Lower lobe of right lung (tissue), 2 donors: ENCODE measurements at places on chromosomes 1 and 21. TPM values are rescaled to one million over a fixed set of nuclear protein-coding genes. Genes with fewer than 3 reads are reported as not detected.
A peak's percentile ranks its signal among the peaks of the same experiment; 100 is the strongest.

DNA sequence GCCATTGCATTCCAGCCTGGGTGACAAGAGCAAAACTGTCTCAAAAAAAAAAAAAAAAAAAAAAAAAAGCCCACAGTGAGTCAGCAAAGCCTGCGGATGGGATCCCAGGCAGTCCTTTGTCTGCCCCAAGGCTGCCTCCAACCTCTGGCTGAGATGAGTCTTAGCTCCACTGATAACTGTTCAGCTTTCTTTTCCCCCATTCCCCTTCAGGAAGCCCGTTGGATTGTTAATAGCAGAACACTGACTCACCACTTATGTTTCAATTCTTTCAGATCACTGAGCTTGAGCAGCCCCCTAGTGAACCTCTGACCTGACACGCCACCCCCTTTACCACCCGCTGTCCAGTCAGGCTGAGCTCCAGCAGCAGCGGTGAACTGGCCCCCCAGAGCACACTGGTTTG lies 57.5 kb downstream of the ERG start:
- no peak overlapping the region for H3K27ac ChIP-seq
- H3K4me3 ChIP-seq = no peak overlapping the region
- peaks cover 41% of the 10 kb centered on the region for H3K4me1 ChIP-seq

- H3K36me3 ChIP-seq = no peaks in the 10 kb centered on the region
- H3K4me1 ChIP-seq = no peaks in the 10 kb centered on the region
- DNase-seq = no peak
- H3K4me3 ChIP-seq = no peak overlapping the region
- no peaks in the 10 kb centered on the region for H3K27me3 ChIP-seq
- no peak overlapping the region for H3K27ac ChIP-seq
Measured at GRCh38 chr21:35641271-35642016, 418.9 kb downstream of the SETD4 start.

GRCh38 chr1:30905916-30906620 lies 2.5 kb downstream of the SDC3 start:
- H3K4me3 ChIP-seq = no peak overlapping the region
- H3K27ac ChIP-seq = no peak overlapping the region
- peak; percentile 38 for DNase-seq
- H3K4me1 ChIP-seq = peaks cover 66% of the 10 kb centered on the region

DNA sequence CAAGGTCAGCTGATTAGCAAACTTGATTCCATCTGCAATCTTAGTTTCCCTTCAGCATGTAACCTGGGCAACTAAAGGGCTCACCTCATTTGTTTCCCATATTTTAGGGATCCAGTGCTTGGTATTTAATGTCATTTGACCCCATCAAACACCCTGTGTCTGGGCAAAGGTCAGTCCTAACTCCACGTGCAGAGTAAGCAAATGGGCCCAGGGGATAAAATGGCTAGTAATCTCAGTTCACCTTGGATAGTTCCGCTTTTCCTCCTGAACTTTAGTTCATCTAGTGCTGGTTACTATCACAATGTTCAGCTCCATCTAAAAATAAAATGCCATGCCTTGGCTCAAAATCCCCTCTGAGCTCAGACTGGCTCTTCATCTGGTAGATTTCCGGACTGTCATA lies 19.5 kb downstream of the PRKAB2 start:
- no peak for DNase-seq
- no peaks in the 10 kb centered on the region for H3K4me1 ChIP-seq
- H3K36me3 ChIP-seq = peaks cover 30% of the 10 kb centered on the region

DNA sequence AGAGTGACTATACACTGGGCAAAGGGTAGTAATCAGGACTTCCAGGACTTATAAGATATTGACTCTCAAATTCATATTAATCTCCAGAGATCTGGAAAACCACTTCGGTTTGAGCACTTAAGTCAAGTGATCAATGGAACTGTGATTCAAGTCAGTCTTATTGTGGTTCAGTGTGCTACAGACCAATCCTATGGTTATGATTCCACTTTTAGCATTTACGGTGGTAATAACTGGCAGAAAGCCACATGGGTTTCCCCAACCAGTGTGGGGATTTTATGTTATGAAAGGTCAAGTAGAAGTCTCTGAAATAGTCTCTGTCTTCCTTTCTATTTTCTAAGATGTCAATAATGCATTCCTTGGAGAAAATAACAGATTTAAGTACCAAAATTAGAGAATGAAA lies 151.3 kb upstream of the NEGR1 start:
- DNase-seq = no peak
- no peaks in the 10 kb centered on the region for H3K36me3 ChIP-seq
- H3K27me3 ChIP-seq = no peaks in the 10 kb centered on the region
- H3K4me1 ChIP-seq = no peaks in the 10 kb centered on the region
- H3K4me3 ChIP-seq = no peak overlapping the region

GRCh38 chr1:224300346-224300745 lies 29.6 kb downstream of the NVL start:
- peaks cover under 1% of the 10 kb centered on the region for H3K4me1 ChIP-seq
- peaks cover 100% of the 10 kb centered on the region for H3K36me3 ChIP-seq
- no peak for DNase-seq
- no peaks in the 10 kb centered on the region for H3K27me3 ChIP-seq

- H3K27ac ChIP-seq = no peak overlapping the region
- H3K36me3 ChIP-seq = no peaks in the 10 kb centered on the region
- H3K4me1 ChIP-seq = no peaks in the 10 kb centered on the region
- H3K4me3 ChIP-seq = no peak overlapping the region
- H3K27me3 ChIP-seq = no peaks in the 10 kb centered on the region
- no peak for DNase-seq
Measured at GRCh38 chr1:216849146-216849545, 125.9 kb upstream of the ESRRG start.

- no peak overlapping the region for H3K4me3 ChIP-seq
- no peak overlapping the region for H3K27ac ChIP-seq
- no peak for DNase-seq
Measured at GRCh38 chr21:15748586-15748985, 18.8 kb downstream of the USP25 start.

- no peak overlapping the region for H3K4me3 ChIP-seq
- DNase-seq = no peak
- no peaks in the 10 kb centered on the region for H3K36me3 ChIP-seq
- no peaks in the 10 kb centered on the region for H3K4me1 ChIP-seq
Measured at GRCh38 chr1:217373761-217374701, 256.9 kb downstream of the GPATCH2 start.

The BTG2 gene
- total RNA-seq = 96.7 TPM

GRCh38 chr1:30974536-30974935 lies 66.0 kb upstream of the SDC3 start:
- no peak overlapping the region for H3K4me3 ChIP-seq
- H3K27ac ChIP-seq = no peak overlapping the region
- H3K4me1 ChIP-seq = peaks cover 25% of the 10 kb centered on the region
- no peak for DNase-seq

The HUNK gene
- total RNA-seq = 1.9 TPM

- H3K27me3 ChIP-seq = no peaks in the 10 kb centered on the region
- H3K27ac ChIP-seq = no peak overlapping the region
- DNase-seq = no peak
- no peak overlapping the region for H3K4me3 ChIP-seq
- H3K4me1 ChIP-seq = peaks cover 14% of the 10 kb centered on the region
Measured at GRCh38 chr1:170067253-170067819, 7.2 kb downstream of the KIFAP3 start.

- H3K36me3 ChIP-seq = no peaks in the 10 kb centered on the region
- no peak for DNase-seq
- no peaks in the 10 kb centered on the region for H3K4me1 ChIP-seq
- peaks cover 4% of the 10 kb centered on the region for H3K27me3 ChIP-seq
- H3K4me3 ChIP-seq = no peak overlapping the region
Measured at GRCh38 chr1:206125346-206125745, 8.2 kb upstream of the AVPR1B start.

DNA sequence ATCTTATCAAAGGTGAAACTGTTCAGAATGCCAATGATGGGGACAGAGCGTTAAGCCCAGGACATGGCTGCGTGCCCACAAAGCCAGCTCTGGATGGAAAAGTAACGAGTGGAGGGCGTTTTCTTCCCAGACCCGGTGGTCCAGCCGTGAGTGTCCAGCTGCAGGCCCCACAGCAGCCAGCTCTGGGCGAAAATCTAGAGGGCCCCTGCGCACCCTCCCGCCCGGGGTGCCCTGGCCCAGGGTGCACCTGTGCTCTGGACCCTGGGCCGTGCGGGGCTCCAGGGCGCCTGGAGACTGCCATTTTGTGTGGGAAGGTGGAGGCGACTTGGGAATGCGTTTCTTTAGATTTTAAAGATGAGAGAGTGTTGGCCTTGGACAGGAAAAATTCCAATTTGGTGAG lies 58.8 kb downstream of the SKI start:
- DNase-seq = peak; percentile 26
- H3K4me1 ChIP-seq = peaks cover 60% of the 10 kb centered on the region
- no peak overlapping the region for H3K27ac ChIP-seq
- no peaks in the 10 kb centered on the region for H3K36me3 ChIP-seq

GRCh38 chr1:154157520-154158306 lies 2.8 kb upstream of the NUP210L start:
- no peak for DNase-seq
- H3K4me3 ChIP-seq = no peak overlapping the region
- peak overlapping the region; percentile 94 for H3K27ac ChIP-seq
- H3K36me3 ChIP-seq = peaks cover 66% of the 10 kb centered on the region

The KCNK1 gene
- total RNA-seq = 9.7 TPM

The SELE gene
- 0.38 TPM for total RNA-seq

- H3K36me3 ChIP-seq = no peaks in the 10 kb centered on the region
- H3K27ac ChIP-seq = no peak overlapping the region
- H3K27me3 ChIP-seq = no peaks in the 10 kb centered on the region
- H3K4me1 ChIP-seq = no peaks in the 10 kb centered on the region
- DNase-seq = no peak
Measured at GRCh38 chr1:101253976-101254674, 17.3 kb downstream of the S1PR1 start.

The C1orf226 gene
- 6.3 TPM for total RNA-seq

The AUNIP gene
- total RNA-seq = not detected

DNA sequence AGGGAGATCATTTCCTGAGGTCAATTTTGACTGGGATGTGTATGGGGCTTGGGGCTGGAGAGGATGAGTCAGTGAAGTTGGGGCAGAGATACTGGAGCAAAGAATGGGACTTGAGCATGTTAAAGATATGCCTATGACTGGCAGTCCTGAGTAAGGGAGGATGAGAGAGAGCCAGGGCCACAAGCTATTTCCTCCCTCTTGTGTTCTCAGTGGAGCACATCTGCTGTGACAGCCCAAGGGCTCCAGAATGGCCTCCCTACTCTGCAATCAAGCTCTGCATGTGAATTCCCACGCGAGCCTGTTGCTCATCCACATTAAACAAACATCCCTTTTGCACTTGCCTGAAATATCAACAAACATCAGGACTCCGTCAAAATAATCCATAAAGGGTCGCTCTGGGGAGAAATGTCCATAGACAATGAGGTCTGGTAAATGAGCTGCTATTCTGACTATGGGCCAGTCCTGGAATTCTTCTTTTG lies 9.2 kb downstream of the ADCY10 start:
- H3K27me3 ChIP-seq = no peaks in the 10 kb centered on the region
- no peak for DNase-seq
- H3K36me3 ChIP-seq = no peaks in the 10 kb centered on the region
- no peak overlapping the region for H3K4me3 ChIP-seq

DNA sequence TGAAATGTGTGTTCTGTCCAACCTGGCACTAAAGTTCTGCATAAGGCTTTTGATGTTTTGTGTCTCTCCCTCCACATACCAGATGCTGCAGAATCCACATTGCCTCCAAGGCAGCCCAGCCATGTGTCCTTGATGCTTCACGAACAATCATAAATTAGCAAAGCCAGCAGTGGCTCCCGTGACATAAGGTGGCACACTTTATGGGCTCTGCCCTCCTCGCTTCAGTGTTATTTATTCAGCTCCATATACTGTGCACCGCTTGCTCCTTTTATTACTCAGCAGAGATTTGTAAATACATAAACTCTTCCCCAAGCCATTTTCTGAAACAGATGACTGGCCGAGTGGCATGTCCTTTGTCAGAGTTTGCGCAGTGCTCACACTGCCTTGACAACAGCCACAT lies 112.8 kb upstream of the SLC35F3 start:
- H3K36me3 ChIP-seq = no peaks in the 10 kb centered on the region
- no peak overlapping the region for H3K27ac ChIP-seq
- no peaks in the 10 kb centered on the region for H3K4me1 ChIP-seq
- H3K27me3 ChIP-seq = peaks cover 2% of the 10 kb centered on the region
- DNase-seq = no peak
- H3K4me3 ChIP-seq = no peak overlapping the region
